ENCODE measurements at places on chromosomes 7 and 10.

- DNase-seq, result no peak
Observed at GRCh38 chr7:88357781-88358525, 51.3 kb upstream of the STEAP4 start.

GRCh38 chr10:35379226-35380137 is 43.2 kb downstream of the CCNY start:
- no peak for DNase-seq

- peak; percentile 57 for DNase-seq
Observed at GRCh38 chr10:30534465-30535144, 94.9 kb downstream of the LYZL2 start.

GRCh38 chr7:2529161-2530070 is 9.8 kb downstream of the LFNG start:
- peak; percentile 48 for DNase-seq

- DNase-seq, result no peak
Observed at GRCh38 chr7:128879939-128880746, 17.5 kb downstream of the ATP6V1F start.

DNA sequence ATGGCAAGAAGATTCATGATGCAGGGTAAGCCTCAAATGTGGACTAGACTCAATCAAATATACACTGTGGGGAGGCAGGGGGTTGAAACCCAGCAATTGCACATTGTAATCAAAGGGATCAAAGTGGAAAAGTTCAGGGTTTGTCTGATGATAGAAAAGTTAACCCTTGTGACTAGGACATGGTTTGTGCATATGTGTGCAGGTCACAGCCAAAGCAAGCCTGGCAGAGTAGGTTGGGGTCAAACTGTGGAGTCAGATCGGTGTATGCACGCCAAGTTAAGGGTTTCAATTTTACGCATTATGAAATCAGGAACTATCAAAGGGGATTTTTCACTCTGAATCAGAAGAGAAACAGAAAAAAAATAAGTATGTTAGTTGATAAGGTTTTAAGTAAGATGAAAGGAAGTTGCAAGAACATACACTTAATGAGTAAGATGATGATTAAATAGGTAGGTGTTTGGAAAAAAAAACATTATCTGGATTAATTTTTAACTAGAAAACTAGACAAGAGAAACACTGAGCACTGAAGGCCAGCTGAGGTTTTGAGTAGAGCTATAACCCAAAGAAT is 188.3 kb downstream of the DGKB start:
- DNase-seq, result no peak

- no peak for DNase-seq
Observed at GRCh38 chr7:84688671-84689070, 494.1 kb upstream of the SEMA3A start.

DNA sequence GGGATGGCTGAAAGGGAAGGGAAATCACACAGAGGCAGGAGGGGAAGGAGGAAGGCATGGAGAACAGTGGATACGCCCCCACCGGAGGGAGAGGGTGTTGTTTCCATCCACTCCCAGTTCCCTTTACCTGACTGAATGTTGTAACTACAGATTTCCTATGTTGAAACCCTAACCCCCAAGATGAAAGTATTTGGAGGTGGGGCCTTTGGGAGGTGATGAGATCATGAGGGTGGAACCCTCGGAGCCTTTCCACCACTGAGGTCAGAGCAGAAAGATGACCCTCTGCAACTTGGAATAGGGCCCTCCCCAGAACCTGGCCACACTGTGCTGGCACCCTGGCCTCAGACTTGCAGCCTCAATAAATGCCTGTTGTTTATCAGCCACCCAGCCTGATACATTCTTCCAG is 48.6 kb upstream of the CNPY1 start:
- no peak for DNase-seq

DNA sequence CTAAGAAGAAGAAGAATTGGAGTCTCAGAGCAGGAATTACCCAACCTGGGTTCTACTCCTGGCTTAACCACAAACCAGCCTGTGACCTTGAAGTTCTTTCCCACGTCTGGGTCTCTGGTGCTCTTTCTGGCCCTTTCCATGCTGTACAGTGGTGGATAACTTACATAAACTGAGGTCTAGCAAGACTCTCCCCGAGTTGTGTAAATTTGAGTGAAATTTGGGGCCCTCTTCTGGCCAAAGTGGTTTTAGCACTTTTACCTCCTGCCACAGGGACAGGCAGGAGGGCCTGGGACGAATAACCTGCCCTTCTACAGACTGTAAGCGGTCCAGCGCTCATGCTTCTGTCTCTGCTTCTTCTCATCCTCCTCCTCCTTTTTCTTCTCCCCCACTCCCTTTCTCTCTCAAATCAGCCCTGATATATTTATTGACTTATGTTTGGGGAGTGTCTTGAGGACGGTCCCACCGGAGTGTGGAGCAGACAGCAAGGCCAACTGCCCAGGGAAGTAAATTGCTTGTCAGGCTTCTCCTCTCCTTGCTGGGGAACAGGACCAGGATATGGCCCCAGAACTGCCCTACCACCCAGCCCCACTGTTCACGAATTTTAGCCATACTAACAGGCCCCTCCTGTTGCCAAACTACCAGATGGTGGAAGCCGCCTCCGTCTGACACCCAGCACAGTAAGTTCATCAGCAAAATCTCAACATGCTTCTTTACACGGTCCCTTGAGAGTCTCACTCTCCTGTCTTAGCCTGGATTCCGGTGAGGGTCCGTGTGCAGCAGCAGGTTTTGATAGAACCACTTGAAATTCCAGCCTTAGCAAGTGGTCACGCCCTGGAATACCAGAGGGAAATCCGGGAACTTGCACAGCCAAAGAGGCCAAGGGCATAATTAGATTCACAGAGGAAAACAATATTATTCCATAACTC is 4.0 kb upstream of the SH3PXD2A start:
- peak; percentile 39 for DNase-seq

DNA sequence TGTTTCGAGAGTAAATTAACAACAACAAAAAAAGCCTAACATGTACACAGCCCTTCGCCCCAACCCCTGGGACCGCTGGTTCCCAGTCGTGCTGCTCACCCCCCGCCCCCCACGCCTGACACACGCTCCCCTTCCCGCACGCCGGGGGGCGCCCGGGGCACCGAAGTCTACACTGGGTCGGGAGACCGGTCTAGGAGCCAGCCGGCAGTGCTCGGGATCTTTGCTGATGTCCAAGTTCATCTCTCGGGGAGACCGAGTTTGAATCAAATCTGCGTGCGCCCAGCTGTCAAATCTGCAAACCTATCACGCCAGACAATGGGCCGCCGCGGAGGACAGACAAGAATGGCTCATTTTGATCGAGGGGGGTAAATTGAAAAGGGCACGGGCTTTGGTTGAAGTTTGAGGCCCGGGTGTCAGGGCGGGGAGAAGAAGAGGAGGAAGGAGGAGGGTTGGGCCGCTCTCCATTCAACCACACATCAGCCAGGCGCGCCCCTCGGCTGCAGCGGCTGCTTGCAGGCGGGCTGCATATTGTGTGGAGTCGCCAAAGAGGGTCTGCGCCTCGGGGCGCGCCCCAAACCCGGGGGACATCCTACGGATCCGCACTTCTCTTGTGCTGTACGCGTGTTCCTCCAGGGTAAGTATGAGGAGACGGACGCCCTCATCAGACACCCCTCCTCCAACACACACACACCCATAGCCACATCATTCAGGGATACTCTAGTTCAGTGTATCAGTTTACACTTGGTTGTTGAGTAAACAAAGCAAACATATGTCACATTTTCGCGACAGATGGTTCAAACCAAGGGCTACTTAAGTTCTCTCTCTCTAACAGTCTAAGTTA is 1.3 kb upstream of the GFRA1 start:
- no peak for DNase-seq

DNA sequence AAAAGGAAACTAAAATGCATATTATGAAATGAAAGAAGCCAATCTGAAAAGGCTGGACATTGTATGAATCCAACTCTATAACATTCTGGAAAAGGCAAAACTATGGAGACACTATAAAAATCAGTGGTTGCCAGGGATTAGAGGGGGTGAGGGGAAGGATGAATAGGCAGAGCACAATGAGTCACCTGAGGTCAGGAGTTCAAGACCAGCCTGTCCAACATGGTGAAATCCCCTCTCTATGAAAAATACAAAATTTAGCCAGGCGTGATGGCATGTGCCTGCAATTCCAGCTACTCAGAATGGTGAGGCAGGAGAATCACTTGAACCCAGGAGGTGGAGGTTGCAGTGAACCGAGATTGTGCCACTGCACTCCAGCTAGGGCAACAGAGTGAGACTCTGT is 324.8 kb upstream of the PHYHIPL start:
- no peak for DNase-seq

DNA sequence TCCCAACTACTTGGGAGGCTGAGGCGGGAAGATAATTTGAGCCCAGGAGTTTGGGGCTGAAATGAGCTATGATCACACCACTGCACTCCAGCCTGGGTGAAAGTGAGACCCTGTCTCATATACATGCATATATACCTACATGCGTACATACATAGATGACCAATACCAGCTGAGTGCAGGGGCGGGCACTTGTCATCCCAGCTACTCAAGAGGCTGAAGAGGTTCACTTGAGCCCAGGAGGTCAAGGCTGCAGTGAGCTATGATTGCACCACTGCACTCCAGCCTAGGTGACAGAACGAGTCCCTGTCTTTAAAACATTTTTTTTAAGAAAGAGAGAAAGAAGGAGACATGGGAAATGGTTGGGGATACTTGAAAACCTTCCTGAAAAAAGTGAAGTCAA is 17.4 kb upstream of the PROSER2 start:
- no peak for DNase-seq

- no peak for DNase-seq
Observed at GRCh38 chr7:19675816-19676215, 33.0 kb downstream of the POLR1F start.

DNA sequence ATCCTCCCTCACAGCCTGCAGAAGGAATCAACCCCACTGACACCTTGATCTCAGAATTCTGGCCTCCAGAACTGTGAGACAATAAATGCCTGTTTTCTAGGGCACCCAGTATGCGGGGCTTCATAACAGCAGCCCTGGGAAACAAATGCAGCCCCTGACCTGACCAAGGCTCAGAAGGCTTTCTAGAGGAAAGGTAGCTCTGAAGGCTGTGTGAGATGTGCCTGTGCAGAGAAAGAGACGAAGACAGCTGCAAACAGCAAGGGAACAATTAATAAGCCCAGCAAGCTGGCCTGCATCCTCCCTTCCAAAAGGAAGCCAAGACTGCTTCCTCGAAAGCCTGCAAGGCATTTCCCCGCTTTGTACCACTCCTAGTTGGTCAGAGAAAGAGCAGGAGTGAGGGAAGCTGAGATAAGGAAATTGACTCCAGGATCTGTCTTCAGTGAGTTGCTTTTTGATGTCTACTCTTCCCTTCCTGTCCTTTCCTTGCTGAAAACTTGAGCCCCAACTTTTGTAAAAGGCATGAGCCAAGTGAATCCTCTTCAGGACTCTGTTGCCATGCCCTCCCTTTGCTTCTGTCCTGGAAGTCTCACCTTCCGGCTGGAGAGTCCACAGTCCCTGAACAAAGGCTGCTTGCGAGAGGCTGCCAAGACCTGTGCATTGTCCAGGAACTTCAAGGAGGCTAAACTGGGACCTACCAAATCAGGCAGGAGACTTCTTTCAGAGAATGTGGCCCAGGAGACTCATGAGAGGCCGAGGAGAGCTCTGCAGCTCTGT is 71.2 kb upstream of the ARID5B start:
- no peak for DNase-seq

- DNase-seq, result no peak
Observed at GRCh38 chr10:62264702-62265436, 3.8 kb downstream of the RTKN2 start.

GRCh38 chr10:79248341-79249185 is 98.7 kb upstream of the PPIF start:
- no peak for DNase-seq

- no peak for DNase-seq
Observed at GRCh38 chr10:74453169-74453568, 302.1 kb downstream of the ADK start.

GRCh38 chr10:23384364-23384763 is 39.8 kb upstream of the C10orf67 start:
- no peak for DNase-seq

GRCh38 chr7:22587322-22587721 is 87.3 kb upstream of the STEAP1B start:
- DNase-seq, result no peak

- no peak for DNase-seq
Observed at GRCh38 chr7:44161371-44161770, 20.2 kb upstream of the MYL7 start.

DNA sequence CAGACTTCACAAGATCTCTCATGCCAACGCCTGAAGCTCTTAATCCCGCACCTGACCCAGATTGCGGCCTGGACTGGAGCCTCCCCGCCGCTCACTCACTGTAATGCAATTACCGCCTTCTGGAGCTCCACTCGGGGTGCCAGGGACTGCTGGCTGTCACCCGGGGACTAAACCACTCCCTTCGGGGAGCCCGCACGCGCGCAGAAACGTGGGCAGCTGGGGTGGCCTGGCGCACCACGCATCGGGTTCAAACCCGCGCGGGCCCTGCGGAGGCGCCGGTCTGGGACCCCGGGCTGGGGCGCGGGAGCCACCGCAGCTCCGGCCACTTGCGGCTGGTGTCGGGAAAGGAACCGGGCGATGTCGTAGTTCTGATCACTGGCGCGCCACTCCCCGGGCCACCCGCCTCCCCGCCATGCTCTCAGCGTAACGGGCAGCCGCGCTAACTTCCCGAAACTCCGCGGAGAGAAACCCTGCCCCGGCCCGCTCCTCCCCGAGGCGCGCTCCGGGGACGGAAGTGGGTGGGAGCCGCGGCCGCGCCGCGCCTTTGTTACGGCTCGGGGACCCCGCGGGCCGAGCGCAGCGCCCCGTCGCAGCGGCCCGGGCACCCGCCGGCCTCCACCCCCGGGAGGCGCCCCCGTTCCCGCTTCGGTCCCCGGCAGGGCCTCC is 100.3 kb upstream of the SVIL start:
- DNase-seq, result peak; percentile 41

DNA sequence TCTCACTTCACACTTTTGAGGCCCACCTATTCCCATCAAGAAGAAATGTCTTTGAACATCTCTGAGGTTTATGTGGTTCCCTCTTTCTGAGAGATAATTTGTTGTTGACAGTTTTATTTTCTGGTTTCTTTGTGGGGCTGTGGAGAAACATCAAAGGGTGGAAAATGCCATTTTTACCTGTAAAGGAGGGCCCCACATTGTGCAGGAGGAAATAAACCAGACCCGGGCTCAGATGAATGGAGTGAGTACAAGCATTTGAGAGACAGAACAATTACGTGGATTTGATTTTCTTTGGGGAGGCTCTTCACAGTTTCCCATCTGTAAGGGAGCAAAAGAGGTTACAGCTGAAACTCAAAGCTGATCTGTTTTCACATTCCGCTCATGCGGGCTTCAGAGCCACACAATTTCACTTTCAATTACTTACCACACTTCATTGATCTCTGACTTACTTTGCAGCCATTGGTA is 29.8 kb downstream of the ITPRIP start:
- peak; percentile 12 for DNase-seq

DNA sequence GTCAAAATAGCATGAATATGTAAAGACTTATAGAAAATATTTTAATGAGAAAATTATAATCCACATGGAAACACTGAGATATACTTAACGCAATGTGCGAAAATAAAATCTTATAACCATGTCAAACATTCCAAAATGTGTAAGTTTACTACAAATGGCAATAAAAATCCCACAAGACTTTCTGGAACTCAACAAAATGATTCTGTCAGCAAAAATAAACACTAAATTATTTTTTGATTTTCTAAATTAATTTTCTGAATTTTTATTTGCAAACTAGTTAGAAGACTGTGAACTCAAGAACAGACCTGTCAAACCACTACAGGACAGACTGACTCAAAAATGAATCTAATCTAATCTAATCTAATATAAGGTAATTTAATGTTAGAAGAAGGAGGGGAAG is 160.8 kb upstream of the KCTD7 start:
- no peak for DNase-seq

All from stimulated activated naive CD4-positive, alpha-beta T cell treated with Interleukin-2 at 50 U/mL for 16 hours (primary cell).